G401 (cell line): ENCODE measurements at places on chromosomes 6 and 20.
A peak's percentile ranks its signal among the peaks of the same experiment; 100 is the strongest.

DNA sequence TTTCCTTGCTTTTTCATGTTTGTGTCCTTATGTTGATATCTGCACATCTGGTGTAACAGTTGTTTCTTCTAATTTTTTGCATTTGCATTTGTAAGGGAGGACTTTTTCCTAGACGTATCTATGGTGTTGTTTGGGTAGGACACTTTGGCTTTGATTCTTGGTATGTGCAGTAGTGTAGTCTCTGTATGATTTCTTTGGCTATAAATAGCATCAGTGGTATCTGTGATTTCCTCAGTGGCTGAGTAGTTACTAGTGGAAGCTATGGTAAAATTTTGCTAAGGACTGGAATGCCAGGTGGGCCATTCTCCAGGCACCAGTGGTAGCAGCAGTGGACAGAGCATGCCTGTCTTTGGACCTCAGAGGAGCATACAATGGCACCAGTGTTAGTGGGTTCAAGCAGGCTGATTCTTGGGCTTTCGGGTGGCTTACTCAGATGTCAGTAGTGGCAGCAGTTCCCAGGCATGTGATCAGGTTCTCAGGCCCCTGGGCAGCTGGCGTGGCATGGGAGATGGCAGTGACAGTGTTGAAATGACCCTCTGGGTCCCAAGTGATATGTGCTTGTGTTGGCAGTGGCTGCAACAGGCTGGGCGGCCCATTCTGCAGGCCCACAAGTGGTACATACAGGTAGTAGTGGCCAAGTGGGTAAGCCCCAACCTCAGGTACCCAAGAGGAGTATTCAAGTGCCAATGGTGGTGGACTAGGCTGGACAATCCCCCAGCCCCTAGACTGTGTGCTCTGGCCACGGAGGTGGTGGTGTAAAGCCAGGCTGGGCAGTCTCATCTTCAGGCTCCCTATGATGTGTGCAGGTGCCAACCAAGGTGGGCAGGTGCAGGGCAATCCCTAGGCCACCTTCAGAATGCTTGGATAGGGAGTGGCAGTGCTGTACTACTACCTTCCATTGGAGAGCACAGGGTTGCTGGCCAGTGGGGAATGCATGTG is 54.5 kb downstream of the PLCG1 start:
- no peak for DNase-seq

DNA sequence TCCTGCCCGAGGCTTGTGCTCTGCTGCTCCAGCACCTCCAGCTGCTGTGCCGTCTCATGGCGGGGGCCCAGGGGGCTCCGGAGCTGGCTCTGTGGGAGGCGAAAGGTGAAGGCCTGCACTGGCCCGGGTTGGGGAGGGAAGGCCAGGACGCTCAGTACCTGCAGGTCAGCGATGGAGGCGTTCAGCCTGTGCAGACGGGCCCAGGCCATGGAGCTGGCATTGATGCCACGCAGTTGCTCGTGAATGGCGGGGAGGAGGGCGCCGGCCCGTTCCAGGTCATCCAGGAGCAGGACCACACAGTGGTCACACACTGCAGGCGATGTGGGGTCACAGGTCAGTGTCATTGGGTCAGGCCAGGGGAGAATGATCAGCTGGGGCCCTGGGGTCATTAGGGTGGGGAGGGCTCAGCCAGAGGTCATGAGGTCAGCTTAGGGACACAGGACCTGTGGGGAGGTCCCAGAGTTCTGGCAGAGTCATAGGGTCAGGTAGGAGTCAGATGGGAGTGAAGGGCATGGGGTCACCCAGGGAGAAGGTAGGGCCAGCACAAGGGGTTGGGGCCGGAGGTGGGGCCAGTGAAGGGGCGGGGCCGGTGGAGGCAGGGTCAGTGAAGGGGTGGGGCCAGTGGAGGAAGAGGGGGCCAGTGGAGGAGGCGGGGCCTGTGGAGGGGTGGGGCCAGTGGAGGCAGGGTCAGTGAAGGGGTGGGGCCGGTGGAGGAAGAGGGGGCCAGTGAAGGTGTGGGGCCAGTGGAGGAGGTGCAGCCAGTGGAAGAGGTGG is 18.0 kb downstream of the ADRM1 start:
- DNase-seq: no peak

DNA sequence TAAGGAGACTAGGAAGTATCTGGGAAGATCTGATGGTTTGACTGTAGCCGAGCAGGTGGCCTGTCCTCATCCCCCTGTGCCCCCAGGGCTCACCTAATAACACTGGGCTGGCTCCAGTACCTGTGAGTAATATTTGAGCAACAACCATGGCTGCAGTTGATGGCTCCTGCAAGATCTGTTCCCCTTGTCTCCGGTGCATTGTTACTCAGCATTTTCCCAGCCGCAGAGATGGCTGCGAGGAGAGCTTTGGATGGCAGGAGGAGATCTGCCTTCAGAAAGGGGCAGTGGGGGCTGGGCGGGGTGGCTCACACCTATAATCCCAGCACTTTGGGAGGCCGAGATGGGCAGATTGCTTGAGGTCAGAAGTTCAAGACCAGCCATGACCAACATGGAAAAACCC is 39.3 kb downstream of the PTK7 start:
- no peak for DNase-seq

DNA sequence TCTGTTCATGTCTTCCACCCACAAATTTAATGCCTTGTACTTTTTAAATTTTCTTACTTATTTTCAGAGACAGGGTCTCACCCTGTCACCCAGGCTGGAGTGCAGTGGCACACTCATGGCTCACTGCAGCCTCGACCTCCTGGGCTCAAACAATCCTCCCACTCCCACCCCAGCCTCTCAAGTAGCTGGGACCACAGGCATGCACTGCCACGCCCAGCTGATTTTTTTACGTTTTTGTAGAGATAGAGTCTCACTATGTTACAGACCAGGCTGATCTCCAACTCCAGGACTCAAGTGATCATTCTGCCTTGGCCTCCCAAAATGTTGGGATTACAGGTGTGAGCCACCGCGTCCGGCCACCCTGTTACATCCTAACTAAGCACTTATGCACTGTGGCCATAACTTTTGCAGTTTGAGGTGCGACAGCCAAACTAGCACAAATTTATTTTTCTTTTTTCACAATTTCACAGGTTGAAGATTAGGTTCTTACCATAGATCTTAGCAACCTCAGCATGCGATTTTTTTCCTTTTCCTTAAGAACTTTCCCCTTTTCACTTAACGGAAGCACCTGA is 92.1 kb downstream of the EPB41L2 start:
- DNase-seq: no peak

DNA sequence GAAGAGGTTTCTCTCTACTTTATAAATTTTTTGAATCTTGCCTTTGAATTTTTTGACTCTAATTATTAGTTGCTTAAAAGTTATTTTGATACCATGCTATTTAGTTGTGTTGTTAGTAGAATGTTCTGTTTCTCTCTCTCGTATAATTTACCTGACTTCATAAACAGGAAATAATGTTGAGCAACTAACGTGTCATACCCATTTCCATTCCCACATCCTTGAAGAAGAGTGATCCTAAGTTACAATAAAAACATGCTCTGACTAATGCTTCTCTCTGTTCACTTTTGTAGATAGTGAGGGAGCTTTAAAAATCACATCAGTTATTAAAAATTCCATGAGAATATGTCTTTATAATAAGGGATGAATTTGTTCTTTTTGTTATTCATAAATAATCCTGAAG is 69.7 kb downstream of the SAMD5 start:
- no peak for DNase-seq

GRCh38 chr6:40077315-40077714 is 143.1 kb upstream of the MOCS1 start:
- DNase-seq: no peak

GRCh38 chr20:13874394-13875157 is 89.7 kb downstream of the NDUFAF5 start:
- no peak for DNase-seq

- no peak for DNase-seq
These were observed 156.1 kb downstream of the COL21A1 start for GRCh38 chr6:56091159-56091869.

GRCh38 chr20:31566658-31567379 is 38.3 kb upstream of the ID1 start:
- peak; percentile 59 for DNase-seq

- DNase-seq: no peak
These were observed 6.4 kb downstream of the CD2AP start for GRCh38 chr6:47483853-47484546.

- no peak for DNase-seq
These were observed 17.2 kb upstream of the DST start for GRCh38 chr6:56659721-56660380.

DNA sequence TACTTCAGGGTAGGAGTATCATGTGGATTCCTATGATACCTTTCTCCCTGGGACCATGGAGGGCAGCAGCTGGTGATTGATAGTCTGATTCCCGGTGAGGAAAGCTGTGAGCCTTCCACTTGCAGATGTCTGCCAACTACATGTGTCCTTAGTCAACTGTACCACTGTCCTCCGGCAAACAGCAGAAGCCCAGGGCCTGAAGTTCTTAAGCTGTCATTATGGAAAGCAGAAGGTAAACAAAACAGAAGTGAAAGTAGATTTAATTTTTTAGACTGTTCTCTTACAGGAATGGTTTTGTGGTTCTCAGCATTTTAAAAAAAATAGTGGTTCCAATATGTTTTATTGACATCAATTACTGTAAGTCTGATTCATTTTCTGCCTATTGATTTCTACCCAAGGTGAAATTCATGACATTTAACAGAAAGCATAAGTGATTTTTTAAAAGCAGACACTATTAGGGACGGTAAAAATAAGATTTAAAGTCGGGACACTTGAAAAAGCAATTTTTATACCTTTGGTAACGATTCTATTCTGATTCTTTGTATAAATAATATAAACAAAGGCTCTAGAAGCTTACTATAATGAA is 36.6 kb downstream of the PTPN1 start:
- no peak for DNase-seq

GRCh38 chr20:5548902-5549599 is 201.2 kb upstream of the SHLD1 start:
- DNase-seq: no peak

- DNase-seq: no peak
These were observed 478.5 kb downstream of the PKHD1 start for GRCh38 chr6:51608932-51609331.

DNA sequence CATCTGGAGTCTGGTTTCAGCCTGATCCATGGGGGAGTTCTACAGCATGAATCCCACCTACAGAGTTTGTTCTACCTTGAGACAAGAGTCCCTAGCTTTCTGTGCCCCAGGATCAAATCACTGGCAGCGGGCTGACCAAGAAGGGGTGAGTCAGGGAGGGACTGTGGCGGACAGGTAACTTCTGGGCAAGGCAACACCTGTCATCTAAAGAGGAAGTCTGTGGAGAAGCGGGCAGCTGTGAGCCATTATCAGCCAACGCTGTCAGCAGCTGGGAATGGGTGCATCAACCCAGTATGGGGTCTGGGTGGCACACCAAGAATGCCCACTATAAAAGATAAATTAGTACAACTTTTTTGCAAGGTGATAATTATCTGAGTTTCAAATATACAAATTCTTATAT is 45.9 kb downstream of the UBE3D start:
- no peak for DNase-seq

DNA sequence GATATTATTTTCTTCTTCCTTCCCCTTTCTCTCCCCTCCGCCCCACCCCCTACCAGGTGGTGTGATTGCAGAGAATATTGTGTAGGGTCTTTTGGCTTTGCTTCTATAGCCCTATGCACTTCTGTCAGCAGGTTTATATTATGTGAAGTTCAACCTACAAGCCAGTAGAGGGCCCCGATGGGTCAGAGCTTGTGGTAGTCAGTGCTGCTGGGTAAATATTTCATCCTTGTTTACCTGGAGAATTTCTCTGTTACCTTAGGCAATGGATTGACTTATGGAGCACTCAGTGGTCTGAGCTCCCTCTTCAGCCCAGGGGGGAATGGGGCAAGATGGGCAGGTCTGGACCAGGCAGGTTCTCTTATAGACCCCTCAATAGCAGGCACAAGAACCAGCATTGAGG is 720.9 kb downstream of the GRIK2 start:
- DNase-seq: no peak

DNA sequence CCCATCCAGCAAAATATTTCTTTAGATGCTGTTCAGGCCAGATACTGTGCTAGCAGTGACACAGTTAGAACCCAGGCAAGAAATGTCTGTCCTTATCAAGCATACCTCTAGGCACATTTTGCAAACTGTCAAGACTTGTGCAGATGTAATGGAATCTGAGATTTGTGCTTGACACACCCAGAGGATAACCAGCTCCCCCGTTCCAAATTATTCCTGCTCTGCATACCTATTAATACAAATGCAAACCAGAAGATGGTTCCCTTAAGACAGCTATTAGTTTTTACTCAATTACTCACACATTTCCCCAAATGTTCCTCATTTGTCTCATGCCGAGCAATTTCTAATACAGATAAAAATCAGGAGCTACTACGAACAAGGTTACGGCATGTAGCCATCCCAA is 40.4 kb downstream of the ATXN1 start:
- no peak for DNase-seq

DNA sequence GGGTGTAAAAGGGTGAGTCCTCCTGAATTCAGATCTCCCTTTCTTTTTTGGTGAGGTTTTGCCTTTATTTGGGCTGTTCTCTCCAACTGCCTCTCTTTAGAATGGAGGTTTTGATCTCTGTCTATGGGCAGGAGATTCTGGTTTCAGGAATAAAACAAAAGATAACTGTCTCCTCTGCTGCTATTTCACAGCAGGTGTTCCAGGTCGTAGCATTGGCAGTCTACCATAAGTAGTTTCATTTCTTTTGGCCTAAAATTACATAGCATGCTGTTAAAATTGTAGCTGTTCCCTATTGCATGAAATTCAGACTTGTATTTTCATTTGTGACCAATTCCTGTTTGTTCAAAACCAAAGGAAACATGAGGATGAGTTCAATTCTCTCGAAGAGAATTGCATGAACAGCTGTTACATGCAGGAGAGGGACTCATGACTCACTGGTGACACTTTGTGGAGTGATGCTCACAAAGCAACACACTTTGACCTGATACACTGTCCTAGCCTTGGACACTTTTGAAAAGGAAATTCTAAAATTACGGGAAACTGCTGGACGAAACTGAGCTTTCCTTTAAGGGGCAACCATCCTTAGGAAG is 76.8 kb upstream of the SIRPG start:
- peak; percentile 2 for DNase-seq

DNA sequence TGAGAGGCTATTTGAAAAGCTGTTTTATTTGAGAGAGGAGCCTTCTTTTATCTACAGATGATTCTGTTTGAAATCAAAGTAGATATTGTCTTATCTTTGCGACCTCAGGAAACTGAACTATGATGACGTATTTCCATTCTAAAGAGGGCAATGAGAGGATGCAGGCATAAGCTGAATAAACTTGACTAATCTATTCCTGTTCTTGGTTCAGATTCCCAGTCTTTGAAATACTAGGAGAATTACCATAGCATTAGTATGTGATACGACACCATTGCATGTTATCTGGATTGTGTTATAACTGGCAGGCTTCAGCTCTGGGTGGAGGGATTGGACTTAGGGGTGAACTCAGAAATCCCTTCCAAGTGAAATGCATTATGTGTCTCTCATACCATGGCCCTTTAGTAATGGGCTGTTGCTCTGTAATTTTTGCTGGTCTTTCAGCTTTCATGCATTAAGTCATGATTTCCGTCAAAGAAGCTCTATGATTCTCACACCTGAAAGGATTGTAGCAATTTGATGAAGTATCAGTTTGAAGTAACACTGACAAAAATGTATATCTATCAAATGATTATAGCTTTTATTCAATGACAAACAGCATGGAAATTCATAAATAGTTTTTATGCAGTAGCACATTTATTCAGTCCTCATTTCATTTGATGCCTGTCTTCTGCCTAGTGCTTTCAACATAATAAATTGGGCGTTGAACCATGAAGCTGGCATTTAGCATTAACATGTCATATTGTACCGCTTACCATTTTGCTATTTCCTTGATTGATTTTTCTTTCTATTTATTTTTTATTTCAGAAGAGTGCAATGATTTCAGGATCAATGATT is 138.4 kb upstream of the SPACA1 start:
- no peak for DNase-seq

- DNase-seq: no peak
These were observed 4.8 kb downstream of the MICAL1 start for GRCh38 chr6:109450801-109451200.
